ENCODE measurements at places on chromosomes 7 and 10.

- DNase-seq = peak; percentile 15
These were observed 882 bp downstream of the ZNF282 start for GRCh38 chr7:149196151-149196704.

DNA sequence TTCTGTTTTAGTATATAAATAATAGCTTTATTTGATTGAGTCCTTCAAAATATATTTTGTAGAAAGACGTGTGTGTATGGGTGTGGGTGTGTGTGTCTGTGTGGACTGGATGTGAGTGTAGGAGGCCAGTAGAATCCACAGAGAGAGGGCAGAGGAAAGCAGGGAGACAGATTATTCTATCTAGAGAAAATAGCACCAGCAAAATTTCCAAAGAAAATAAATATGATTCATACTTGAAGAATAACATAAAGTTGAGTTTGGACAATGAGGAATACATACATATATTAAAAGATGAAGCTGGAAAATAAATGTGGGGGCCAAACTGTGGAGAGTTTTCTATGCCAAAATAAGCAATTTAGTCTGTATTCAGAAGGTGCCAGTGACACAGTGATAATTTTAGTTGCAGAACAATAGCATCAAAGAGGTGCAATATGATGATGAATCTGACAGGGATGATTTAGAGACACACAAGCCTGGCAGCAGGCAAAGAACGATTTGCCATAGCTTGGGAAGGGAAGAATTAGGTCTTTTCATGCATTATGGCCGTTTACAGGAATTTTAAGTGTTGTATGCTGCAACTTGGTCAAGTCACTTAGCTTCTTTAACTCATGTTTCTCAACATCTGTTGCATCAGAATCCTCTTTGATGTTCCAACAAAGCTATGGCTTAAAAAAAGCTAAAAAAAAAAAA is 121.3 kb downstream of the SEMA3A start:
- no peak for DNase-seq

GRCh38 chr10:94383530-94383929 is 18.8 kb upstream of the TBC1D12 start:
- DNase-seq = no peak

GRCh38 chr7:34155220-34155908 is 250.0 kb downstream of the BMPER start:
- no peak for DNase-seq

GRCh38 chr7:41197769-41198168 is 505.1 kb downstream of the INHBA start:
- DNase-seq = no peak

DNA sequence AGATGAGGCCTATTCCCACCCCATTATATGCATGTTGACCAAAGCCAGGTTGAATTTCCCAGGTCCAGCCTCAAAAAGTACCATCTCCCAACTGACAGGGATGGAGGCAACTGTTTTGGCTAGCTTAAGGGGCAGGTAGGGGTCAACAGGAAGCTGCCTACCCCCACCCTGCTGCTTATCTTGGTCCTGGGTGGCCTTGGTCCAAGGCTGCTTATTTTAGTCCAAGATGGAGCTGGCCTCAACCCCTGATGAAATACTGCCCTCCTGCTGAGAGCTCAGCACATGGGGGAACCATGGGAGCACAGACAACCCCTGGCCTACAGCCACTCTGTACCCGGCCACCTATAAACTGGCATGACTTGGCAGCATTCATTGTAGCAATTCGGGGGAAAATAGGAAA is 23.1 kb downstream of the MYO1G start:
- DNase-seq = peak; percentile 29

- no peak for DNase-seq
These were observed 143.3 kb downstream of the DGKI start for GRCh38 chr7:137703291-137704010.

- no peak for DNase-seq
These were observed 94.1 kb downstream of the ALOX5 start for GRCh38 chr10:45468079-45468478.

GRCh38 chr10:124975977-124976514 is 34.1 kb downstream of the ZRANB1 start:
- DNase-seq = peak; percentile 40

DNA sequence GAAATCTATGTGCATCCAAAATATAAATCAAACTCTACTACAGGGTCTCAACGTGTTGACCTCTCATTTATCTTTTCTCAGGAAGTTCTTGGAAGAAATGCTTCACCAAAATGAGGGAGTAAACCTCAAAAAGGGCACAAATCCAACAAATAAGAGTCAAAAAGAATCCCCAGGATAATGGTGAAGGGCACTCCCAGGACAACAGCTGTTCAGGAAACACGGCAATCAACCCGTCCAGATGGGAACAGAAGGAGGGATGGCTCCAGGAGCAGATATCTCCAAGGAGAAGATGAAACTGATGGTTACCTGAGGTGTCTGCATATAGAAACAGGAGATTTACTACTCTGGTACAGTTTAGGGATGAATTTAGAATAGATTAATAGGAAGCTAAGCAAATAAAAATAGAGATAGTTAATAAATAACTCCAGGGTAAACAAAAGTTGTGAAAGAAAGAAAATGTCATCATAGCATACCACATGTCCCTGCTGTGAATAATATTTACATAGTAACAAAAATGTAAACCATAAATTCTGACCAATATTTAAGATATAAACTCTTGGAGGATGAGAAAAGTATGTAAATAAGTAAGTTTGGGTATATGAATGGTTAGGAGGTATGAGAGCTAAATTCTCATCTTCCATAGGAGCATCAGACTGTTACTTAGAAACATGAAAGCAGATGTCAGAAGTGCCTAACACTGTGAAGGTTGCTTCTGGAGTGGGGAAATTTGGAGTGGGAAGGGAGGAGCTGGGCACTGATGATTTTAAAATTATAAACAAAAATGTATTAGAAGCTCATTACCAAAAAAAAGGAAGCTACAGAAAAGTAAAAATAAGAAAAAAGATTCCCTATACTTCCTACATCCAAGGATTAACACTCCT is 237.5 kb upstream of the HPS1 start:
- DNase-seq = no peak

GRCh38 chr10:22335173-22335933 is 9.9 kb upstream of the SPAG6 start:
- peak; percentile 68 for DNase-seq

GRCh38 chr7:120241973-120242372 is 31.0 kb upstream of the KCND2 start:
- no peak for DNase-seq

GRCh38 chr7:150657526-150657925 is 25.3 kb upstream of the GIMAP6 start:
- no peak for DNase-seq

DNA sequence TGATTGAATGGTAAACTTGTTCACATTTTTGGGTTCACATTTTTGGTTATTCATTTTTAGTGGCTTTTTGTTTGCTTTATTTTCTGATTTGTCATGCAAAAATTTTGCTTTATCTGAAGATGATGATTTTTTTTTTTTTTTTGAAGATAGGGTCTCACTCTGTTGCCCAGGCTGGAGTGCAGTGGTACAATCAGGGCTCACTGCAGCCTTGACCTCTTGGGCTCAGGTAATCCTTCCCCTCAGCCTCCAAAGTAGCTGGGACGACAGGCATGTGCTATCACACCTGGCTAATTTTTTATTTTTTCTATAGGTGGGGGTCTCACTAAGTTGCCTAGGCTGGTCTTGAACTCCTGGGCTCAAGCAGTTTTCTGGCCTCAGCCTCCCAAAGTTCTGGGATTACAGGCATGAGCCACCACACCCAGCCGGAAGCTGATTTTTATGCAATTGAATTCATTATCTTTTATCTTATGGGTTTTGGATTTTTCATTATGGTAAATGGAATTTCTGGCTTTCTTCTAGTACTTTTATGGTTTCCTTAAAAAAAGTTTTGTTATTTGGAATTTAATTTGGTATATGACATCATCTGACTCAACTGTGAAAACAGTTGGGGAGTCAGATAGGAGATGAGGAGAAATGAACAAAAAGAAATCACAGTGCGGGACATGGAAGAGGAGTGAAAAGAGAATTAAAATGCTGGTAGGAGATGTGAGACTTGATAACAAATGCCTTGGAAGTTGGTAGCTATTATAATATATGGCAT is 158.7 kb downstream of the LRMDA start:
- no peak for DNase-seq

- DNase-seq = no peak
These were observed 60.0 kb upstream of the ORC5 start for GRCh38 chr7:104267701-104268368.

GRCh38 chr10:124289851-124290795 is 128.6 kb downstream of the OAT start:
- no peak for DNase-seq

GRCh38 chr10:73910764-73911552 is at the start of gene PLAU:
TSS of gene PLAU (plus strand) at chr10:73911132. CDS start at chr10:73911556, 424 bp downstream.
- DNase-seq = peak; percentile 31

DNA sequence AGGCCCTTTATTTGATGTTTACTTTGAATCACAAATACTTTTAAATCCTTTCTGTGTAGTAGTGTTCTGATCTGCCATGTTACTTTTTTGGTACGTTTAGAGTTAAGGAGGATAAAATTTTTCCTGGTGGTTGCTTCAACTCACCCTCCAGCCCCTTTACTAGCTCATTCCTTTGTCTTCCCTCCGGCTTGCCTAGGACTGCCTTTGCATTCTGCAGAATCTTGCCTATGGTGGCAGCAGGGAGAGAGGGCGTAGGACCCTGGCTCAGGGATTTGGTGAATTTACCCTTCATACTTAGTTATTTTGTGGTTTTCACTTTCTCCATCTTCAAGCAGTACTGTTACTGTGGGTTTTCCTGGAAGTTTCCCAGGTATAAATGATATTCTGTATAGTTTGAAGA is 833.5 kb downstream of the XPNPEP1 start:
- DNase-seq = no peak

DNA sequence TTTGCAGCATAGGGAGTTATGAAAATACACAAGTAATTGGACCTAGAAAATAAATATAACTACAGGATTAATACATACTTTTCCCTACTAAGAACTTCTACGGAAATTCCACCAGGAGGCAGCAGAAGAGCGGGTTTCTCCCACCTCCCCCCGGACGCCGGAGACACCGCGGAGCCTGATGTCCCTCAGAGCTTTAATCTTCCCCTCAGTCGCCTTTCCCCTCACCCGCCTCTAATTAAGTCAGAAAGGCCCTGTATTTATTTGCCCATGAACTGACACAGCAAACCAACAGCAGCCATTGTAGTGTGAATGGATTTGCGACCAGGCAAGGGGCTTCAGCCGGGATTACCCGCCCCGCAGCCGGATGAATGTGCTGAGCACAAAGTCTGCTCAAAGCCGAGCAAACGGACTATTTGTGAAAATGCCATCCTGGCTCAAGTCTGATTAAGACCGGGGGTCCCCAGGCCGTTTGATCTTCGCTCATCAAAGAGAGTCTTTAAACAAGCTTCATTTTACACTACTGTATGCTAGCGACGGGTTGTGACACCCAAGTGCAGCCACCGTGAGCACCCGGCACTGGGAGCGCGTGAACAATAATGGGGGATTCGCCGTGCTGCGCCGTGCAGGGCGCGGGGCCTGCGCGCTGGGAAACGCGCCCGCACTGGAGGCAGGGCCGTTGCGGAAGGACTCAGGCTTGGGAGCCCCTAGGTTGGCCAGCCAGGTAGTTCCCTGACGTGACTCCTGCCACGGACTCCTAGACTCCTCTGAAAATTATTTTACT is 5.6 kb upstream of the DKK1 start:
- peak; percentile 29 for DNase-seq

DNA sequence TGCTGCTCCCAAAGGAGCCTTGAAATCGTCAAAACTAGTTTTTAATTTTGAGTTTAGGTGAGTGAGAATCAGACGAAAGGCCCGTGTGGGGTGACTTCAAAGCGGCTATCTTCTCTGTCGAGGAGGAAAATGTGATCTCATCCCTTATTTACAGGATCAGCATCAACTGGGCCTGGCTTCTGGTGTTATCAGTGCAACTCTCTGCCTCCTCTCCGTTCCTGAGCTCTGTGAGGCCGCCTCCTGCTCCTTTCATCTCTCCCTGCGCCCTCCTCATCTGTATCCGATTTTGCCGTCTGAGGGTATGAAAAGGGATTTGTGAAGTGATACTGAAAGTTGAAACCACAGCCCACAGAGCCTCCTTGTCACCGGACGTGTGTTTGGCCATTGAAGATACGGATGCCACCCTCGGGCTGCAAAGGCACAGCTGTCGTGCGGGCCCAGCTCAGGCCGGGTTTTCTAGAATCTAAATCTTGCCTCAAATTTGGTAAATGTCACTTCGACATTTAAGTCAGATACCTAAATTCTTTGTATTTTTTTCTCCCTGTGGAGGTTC is 408.7 kb upstream of the ADARB2 start:
- no peak for DNase-seq

- DNase-seq = no peak
These were observed at the start of gene STK31 for GRCh38 chr7:23710000-23710399. TSS of gene STK31 (plus strand) at chr7:23710219. CDS start at chr7:23710286, 67 bp downstream.

DNA sequence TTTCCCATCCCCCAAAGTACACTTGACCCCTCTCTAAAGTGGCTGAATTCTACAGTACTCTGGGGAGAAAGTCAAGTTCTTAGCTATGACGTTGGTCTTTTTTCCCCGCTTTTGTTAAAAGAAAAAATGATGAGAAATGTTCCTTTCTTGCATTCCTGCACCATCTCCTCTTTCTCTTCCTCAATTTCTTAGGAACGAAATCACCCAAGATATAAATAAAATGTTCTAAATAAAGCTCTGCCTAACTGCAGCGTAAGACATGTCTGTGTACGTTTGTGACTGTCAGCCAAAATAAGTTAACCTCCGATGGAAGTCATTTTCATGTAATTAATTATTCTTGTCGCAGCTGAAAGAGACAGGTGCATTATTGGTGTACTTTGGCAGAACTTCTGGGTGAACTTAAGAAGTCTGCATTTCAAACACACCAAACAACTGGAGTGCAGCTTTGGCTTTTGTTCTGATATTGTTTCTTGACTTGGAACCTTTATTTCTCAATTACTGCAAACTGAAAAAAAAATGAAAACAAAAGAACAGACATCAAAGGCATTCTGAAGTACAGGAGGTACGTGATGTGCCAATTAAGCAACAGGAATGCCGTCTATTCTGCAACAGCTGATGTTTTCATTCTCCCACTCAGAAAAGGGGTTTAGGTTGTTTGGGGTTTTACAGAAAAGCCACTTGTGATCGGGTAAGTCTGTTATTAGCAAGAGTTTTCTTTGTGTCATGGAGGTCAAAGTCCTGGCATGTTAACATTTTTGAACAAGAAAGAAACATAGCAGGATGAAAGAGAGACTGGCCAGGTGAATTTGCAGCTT is 82.4 kb upstream of the SDK1 start:
- no peak for DNase-seq

- DNase-seq = no peak
These were observed 248.3 kb downstream of the ADARB2 start for GRCh38 chr10:1488970-1489548.

- DNase-seq = no peak
These were observed 563.0 kb upstream of the SEMA3D start for GRCh38 chr7:85749696-85750453.
